ENCODE measurements at places on chromosomes 4 and X.

GRCh38 chrX:103254171-103254824 lies 657 bp downstream of the TCEAL8 start:
- peak; percentile 41 for DNase-seq

DNA sequence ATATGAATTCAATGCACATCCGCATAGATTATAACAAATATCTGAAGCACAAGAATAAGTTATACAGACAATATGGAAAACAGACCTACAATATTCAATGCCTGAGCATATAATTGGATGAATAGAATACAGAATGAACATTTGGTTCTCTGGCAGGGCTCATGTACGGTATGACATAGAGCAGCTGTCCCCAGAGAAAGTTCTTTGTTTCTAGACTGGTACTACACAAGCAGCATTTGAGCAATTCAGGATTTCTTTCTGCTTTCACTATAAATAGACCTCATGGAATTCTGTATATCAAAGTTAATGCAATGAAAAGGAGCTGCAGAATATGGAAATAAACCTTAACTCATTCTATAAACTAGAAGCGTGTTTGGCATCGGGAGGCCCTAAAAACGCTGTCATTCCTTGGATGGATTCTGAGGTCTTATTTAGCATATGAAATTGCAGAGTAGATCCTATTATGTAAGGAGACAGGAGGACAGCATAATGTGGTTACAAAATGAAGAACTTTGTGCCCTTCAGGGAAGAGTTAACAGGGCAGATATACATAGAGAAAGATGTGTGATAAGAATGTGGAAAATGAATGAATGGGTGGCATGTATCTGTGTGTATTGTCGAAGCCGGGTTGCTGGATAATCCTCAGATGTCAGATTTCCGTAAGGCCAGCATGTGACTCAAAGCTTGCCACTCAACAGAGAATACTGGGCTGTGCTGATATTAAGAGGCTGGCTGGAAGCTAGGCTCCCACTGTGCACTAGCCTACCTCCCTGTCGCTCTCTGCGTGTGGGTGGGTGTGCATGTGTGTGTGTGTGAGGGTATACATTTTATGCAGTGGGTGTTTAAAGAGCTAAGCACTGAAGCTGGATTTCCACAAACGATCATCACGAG lies 103.3 kb upstream of the SLC4A4 start:
- no peak for DNase-seq

DNA sequence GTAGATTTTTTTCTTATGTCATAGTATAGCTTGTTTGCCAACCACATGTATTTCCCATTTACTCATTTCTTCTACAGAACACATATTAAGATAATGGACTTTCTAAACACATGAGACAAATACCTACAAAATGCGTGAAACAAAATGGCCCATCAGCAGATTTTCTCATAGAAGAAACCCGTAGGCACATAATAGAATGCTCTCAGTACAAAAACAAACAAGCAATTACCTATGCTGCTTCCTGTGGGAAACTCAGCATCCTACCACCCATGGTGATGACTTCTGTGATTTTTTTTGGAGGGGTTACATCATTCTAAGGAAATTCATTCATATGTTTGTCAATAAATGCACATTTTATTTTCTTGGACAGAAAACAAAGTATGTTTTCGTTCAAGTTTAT lies 343.6 kb downstream of the SPRY1 start:
- DNase-seq: no peak

- peak; percentile 83 for DNase-seq
Measured at GRCh38 chr4:159069922-159070321, 33.0 kb upstream of the RAPGEF2 start.

GRCh38 chrX:46407753-46408130 lies 137.5 kb downstream of the ZNF674 start:
- peak; percentile 31 for DNase-seq

GRCh38 chr4:157219711-157220370 lies 687 bp upstream of the GRIA2 start:
- no peak for DNase-seq

- no peak for DNase-seq
Measured at GRCh38 chr4:1137850-1138249, 24.5 kb upstream of the RNF212 start.

DNA sequence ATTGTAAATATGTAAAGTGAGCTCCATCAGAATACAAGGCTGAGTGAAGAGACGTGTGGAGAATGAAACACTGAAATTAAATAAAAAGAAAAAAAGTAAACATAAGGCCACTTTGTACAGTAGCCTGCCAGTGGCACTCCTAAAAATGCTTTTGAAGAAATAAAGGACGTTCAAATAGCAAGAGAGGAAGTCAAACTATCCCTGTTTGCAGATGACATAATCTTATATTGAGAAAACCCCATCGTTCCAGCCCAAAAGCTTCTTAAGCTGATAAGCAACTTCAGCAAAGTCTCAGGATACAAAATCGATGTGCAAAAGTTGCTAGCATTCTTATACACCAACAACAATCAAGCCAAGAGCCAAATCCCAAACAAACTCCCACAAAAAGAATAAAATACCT lies 24.2 kb downstream of the RASSF6 start:
- DNase-seq: no peak

DNA sequence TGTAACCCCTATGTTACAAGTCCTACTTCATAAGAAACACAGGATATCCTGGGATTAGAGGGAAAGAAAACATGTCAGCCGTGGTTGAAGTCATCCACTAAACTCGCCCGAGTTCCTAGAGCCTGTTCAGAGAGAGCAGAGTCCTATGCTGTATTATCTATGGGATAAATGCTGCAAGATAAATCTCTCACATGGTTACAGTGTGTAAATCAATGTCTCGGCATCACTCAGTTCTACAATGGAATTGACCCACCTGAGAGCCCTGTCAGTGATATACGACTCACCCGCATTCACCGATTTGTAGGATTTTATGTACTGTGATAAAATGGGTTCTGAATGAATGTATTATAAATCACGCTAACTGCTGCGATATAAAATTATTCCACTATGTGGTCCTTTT lies 127.8 kb upstream of the ANXA3 start:
- no peak for DNase-seq

- no peak for DNase-seq
Measured at GRCh38 chrX:48613502-48614160, 16.3 kb downstream of the WDR13 start.

- no peak for DNase-seq
Measured at GRCh38 chr4:25704516-25704915, 48.9 kb downstream of the SLC34A2 start.

GRCh38 chrX:120022763-120023162 lies 54.7 kb downstream of the RHOXF2B start:
- DNase-seq: no peak

DNA sequence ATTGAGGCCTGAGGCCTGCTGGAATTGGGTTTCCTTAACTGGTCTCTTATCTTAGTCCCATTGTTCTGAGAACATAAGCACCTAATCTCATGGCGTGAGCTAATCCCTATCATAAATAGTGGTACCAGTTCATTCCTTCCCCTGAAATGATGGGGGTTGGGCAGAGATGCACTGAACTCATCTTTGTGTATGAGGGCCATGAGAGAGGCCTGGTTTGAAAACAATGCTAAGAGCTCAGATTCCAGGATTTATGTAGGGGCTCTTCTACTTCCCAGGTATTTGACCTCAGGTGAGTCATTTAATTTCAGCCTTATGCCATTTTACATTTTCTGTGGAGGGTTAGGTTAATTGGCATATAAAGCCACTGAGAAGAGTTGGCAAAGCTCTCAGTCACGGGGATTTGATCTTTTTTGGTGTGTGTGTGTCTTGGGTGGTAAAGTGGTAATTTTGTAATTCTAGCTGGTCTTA lies 4.4 kb downstream of the RBM3 start:
- DNase-seq: no peak

GRCh38 chr4:56995525-56995924 lies 16.8 kb downstream of the POLR2B start:
- peak; percentile 85 for DNase-seq

GRCh38 chr4:101806914-101807313 lies 16.4 kb downstream of the BANK1 start:
- DNase-seq: peak; percentile 25

GRCh38 chr4:174561560-174561959 lies 39.3 kb upstream of the HPGD start:
- peak; percentile 27 for DNase-seq

DNA sequence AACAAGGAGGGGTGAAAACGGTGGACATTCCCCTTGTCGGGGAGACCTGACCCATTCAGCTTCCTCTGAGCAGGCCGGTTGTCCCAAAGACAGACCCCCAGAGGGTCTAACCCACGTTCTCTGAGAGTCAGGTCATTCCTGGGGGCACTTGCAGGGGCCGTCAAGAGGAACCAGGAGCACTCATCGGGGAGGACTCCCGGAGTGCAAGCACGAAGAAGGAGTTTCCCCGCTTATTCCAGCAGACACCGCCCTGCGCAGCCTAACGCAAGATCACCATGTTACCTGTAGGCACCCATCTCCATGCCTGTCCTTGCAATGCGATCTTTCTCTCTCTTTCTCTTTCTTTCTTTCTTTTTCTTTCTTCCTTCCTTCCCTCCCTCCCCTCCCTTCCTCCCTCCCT lies 154.2 kb downstream of the SHOX start:
- DNase-seq: no peak

DNA sequence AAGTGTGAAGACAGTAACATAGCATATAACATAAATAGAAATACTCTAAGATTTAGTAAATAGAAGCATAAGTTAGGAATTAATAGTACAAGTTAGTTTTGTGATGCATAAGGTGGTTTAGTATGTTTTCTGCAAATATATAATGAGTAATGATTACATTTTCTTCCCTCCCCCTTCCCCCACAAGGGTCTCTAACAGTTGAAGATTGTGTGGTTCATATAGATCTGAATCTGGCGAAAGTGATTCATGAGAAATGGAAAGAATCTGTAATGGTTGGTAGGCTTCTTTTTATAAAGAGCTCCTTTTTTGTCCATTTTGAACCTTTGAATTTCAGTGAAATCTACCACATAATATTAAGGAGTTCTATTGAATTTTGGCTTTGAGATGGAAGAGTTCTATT lies 66.3 kb downstream of the N4BP2 start:
- peak; percentile 31 for DNase-seq

- no peak for DNase-seq
Measured at GRCh38 chrX:63812823-63813222, 27.8 kb upstream of the ARHGEF9 start.

GRCh38 chr4:95839891-95840290 lies at the start of gene PDHA2:
Gene PDHA2 (plus strand): TSS chr4:95840093. CDS start chr4:95840151, 58 bp downstream.
- no peak for DNase-seq

DNA sequence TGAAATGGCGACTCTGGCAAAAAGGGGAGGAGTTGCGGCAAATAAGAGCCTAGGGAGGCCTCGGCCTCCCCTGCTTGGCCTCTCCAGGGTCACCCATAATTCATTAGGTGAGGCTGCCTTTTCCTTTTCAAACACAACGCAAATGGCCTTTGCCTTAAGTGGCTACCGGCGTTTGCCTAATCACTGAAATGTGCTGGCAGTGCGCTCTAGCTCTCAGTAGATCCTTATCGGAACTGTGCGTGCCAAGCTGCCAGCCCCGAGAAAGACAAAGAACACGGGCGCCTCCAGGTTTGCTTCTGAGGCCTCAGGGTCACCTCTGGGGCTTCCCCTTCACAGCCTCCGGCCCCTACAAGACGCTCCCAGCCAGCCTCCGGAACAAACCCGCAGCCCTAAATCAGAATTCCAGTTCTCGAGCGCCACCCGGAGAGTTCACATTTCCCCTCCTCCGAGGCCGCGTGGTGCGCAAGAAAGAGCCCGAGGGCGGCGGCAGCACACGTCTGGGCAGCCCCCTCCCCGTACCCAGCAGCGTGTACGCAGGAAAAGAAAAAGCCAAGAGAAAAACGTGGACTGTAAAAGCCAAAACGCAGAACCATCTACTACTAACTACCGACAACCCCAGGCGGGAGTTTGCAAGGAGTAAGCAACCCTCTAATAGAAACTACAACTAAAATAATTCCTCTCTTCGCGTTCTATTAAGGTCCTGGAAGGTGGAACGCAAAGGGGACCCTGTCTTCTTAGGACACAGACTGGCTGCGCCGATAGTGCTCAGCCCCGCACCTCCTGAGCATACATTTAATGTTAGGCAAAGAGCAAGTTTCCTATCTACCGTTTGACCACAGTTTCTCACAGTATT lies 76.5 kb upstream of the BCOR start:
- DNase-seq: peak; percentile 47

DNA sequence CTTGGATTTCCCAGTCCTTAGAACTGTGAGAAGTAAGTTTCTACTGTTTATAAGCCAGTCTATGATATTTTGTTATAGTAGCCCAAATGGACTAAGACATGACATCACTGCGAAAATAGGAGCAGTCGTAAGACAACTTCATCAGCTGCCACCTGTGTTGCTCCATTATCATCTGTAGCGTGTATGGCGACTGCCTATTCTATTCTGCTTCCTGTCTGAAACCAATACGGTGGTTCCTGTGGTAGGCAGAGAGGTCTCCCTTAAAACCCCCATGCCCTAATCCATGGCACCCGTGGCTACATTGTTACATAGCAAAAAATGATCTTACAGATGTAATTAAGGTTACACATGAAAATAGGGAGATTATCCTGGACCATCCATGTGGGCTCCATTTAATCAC lies 105.4 kb upstream of the FAT1 start:
- DNase-seq: no peak

GRCh38 chrX:112341598-112341997 lies 259.0 kb upstream of the TRPC5 start:
- peak; percentile 59 for DNase-seq

- no peak for DNase-seq
Measured at GRCh38 chr4:3246458-3247398, 2.2 kb upstream of the MSANTD1 start.

- no peak for DNase-seq
Measured at GRCh38 chr4:173253561-173253960, 80.6 kb downstream of the HMGB2 start.

GRCh38 chr4:7631288-7632014 lies 196.7 kb upstream of the PSAPL1 start:
- DNase-seq: peak; percentile 35

- no peak for DNase-seq
Measured at GRCh38 chr4:61831987-61832386, 631.9 kb downstream of the ADGRL3 start.
